Mucosa of gallbladder (tissue), 1 donor: ENCODE measurements at places on chromosomes 2 and 18.

DNA sequence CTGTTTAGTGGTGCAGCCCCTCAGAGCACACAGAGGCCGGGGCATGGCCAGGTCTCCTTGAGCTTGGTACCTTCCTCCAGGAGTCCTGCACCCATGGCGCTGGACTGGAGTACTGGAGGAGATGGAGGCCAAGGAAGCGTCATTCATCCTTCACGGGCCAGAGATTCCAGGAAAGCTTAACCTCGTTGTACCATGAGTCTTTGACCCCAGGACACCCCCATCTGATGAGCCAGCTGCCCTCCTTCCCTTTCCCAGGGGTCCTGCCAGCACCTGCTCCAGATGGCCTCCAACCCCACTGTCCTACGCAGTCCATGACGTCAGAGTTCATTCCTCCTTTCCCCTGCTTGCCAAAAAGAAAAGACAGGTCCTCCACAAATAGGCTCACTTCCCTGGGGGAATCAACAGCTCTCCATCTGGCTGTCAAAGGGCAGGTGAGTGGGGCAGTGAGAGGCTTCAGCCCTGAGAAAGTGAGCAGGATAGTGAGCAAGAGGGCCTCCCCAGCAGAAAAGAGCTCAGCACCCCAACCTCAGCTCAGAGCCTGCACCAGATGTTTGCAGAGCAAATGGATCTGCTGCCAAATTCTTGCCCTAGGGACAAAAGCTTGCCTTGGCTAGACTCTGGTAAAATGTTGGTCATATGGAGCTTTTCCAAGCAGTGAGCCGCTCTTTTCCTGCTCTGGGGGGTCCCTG, 4.5 kb upstream of the NPPC start:
- DNase-seq, result no peak

GRCh38 chr2:5392658-5393057, 299.5 kb upstream of the SOX11 start:
- DNase-seq, result no peak

DNA sequence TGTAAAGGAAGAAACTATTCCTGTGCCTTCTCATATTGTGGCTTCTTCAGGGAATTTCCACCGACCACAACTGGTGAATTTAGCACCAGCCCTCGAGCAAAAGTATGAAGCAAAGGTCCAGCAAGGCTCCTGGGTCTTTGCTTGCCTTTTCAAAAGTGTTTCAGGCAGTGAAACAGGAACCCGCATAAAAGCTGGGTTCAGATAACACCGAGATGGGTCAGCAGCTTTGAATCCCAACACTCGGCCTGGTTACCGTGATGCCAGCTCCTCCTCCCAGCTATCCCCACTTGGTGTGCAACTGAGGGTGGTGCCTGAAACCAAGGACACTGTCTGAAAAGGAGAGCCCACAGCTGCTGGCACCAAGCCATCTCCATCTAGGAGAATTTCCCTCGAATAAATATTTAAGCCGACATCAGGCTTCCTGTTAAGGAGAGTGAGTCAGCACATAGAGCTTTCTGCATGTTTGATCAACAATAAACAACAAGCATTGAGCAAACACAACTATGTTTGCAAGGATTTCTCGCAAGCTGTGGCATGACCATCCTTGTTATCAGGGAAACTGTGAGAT, 69.5 kb downstream of the ANTXR1 start:
- peak; percentile 66 for DNase-seq

DNA sequence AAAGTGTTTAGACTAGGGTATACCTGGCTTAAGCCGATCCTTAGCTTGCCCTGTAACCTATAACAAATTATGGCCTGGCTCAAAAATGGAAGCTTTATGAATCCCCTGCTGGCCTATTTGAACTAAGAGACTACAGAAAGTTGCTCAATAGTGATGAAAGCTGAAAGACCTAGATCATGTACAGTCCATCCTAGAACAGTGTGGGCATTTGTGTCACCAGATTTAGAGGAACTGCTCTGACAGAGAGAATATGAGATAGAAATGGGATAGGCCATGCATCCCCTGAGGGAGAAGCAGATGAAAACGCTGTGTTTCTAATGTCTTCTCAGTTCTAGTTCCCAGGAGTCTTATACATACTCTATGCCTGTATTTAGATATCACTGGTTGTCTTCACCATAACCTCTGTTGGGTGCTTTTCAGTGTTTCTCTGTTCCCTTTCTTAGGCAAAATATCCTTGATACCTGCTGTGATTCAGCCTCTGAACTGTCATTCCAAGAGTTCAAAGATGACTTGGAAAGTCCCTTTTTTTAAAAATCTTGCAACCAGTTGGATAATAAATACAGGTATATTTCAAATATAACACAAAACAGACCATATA, 246.9 kb upstream of the SLC39A10 start:
- DNase-seq, result no peak
